ENCODE measurements at places on chromosomes 6 and 20.

DNA sequence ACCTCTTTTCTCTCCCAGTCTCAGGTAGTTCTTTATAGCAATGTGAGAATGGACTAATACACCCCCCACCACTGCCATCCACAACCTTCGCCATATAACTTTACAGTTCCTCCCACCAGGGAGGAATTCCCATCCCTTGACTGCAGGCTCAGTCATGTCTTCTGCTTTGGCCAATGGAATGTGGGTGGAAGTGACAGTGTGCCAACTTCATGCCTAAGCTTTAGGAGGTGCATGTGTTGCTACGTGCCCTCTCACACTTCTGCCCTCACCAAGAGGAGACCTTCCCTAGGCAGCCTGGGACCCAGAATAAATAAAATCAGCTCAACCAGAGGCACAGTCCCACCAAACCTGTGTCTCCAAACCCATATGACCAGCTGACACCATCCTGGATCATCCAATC, 33.0 kb upstream of the LRRN4 start:
- DNase-seq, result no peak

DNA sequence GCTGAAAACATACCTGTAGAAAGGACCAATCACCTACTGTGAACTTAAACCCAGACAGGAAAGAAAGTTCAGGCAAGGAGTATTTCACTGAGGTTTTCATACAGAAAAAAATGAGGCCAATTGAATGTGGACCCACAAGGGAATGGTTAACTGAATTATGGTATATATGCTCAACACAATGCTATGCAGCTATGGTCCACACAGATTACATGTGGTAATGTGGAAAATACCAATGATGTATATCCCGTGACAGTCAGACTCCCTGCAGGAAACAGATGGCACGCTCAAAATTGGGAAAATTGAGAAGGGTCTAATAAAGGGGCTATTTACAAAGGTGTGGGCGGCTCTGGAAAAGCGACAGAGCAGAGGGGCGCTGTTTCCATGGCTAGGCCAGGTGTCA, 47.1 kb upstream of the PIM1 start:
- DNase-seq, result no peak

GRCh38 chr6:80942911-80943310, 809.6 kb downstream of the TENT5A start:
- DNase-seq, result no peak

DNA sequence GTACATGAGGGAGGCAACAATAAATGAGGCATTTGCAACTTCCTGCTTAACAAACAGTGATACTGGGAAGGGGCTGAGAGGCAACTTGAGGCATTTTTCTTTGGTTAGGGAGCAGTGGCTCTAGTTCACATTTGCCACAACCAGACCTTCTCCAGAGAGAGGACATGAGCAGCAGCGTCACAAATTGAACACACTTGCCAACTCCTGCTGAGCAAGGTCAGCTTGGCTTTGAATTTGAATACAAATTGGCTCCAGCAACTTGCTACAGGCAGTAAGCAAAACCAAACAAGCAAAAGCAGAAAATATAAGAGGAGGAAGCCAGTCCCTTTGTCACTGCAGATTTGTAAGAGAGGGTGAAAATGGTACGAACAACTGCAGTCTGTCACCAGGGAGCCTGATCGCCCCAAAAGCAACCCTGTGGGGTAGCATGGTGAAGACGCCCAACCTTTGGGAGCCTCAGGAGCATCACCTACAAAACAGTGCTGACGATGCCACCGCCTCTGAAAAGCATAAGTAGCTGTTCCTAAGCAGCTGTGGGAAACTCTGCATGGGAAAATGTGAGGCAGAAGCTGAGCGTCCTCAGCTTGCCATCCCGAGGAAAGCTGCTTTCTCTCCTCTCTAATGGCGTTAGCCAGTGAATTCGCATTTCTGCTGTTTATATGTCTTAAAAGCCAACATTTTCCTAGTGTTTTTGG, 378.7 kb downstream of the RNGTT start:
- no peak for DNase-seq

DNA sequence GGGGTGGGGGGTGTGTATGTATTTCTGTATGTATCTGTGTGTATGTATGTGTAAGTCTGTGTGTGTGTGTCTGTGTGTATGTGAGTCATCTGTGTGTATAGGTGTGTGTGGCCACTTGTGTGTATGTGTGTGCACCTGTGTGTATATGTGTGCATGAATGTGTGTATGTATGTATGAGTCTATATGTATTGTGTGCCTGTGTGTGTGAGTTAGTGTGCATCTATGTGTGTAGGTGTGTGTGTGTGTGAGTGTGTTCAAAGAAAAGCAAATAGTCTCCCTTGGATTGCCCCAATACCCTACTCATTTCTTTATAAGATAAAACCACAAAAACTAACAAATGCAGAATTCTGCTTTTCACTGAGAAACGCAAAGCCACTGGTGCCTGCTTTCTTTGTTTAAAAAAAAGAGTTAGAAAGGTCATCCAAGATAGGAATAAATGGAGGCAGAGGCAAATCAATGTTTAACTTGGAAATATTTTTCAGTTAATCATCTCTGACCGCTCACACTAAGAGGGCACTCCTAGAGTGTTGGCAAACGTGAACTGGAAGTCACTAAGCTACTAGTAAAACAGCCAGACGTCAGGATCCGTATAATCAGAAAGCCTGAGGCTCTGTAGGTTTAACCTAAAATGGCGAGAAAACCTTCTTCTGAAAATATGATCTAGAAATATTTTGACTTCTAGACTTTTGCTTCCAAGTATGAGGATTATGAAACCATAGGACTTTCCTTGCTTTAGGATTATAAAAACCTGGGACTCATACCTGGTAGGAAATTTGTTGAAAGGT, 37.4 kb upstream of the JAG1 start:
- DNase-seq, result no peak

GRCh38 chr6:137744877-137745276, 122.2 kb upstream of the TNFAIP3 start:
- DNase-seq, result no peak

GRCh38 chr6:21321531-21321930, 272.0 kb upstream of the SOX4 start:
- no peak for DNase-seq

- DNase-seq, result no peak
These were observed at the start of gene SIM1 for GRCh38 chr6:100464903-100465700. Gene SIM1 (minus strand): TSS chr6:100464921. CDS start chr6:100463468, 1,453 bp downstream.

DNA sequence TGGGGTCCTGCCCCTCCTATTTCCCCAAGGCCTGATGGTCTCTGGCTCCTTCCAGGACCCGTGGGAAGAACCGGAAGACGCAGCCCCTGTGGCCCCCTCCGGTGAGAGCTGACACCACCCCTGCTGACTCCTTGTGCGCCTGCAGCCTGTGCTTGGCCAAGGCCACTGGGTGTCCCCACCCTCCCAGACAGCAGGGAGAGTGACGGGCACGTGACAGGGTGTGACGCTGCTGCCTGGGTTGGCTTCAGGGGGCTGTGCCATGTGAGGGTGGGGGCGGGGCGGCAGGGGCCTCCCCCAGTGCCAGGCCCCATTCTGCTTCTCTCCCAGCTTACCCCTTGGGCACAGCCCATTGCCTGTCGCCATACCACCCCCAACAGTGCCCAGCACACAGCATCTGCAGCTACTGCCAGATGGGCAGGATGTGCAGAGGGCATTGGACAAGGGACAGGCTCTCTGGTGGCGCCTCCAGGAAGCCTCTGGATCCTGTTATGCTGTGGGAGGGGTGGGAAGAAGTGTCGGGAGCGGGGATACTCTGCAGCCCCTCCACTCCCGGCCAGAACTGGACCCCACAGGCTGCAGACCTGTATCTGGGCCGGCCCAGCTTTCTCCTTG, 2.9 kb downstream of the BIRC7 start:
- no peak for DNase-seq

GRCh38 chr6:13392462-13392861, 64.1 kb upstream of the TBC1D7 start:
- DNase-seq, result no peak

GRCh38 chr20:16017656-16018055, 555.6 kb downstream of the KIF16B start:
- no peak for DNase-seq

DNA sequence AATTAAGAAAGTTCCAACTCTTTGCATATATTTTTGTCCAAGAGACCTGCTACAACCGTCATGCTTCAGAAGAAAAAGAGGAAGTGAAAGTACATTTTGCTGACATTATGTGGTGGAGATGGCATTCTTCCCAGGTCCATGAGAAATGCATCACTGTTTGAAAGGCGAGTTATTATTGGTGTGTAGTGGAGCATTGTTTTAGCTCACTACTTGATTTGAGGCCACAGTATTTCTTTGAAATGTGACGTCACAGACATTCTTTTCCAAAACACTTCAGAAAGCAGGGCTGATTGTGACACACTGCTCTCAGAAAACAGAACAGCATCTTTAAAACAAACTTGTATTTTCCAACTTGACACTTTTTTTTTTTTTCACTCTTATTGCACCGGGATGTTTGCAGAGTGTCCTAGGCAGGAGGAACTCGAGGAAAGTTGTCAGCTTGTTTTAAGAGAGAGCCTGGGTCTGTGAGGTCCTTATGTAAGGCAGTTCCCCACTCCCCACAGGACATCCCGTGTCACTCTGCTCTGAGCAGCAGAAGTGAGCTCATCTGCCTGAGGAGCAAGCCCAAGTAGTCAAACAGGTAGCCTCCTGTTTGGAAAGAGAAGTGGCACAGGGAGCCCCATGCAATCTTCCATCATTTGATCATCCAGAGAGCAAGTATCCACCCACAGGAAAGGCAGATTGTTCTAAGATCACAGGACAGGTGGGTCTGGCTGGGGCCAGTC, 1.1 kb downstream of the SPTLC3 start:
- no peak for DNase-seq

DNA sequence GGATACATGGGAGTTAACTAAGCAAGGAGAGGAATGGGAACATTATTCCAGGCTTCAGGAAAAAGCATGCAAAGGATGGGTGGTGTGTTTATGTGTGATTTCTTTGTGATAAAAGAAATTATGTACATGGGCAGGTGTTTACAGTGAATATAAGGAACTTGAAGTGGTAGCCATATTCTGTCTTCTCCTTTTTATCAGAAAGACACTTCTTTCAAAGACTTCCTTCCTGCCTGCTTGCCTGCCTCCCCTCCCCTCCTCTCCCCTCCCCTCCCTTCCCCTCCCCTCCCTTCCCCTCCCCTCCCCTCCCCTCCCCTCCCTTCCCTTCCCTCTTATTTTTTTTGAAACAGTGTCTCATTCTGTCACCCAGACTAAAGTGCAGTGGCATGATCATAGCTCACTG, 14.4 kb downstream of the CYB5R4 start:
- DNase-seq, result no peak

- DNase-seq, result no peak
These were observed 98.6 kb upstream of the CLDN20 start for GRCh38 chr6:155165029-155165710.
